CD4-positive, alpha-beta memory T cell (primary cell): ENCODE measurements at places on chromosomes 5 and 9. TPM values are rescaled to one million over a fixed set of nuclear protein-coding genes. Genes with fewer than 3 reads are reported as not detected.

PITX1 gene
- polyA plus RNA-seq = not detected

FBXW5 gene
- polyA plus RNA-seq = 98.6 TPM

SH2D3C gene
- polyA plus RNA-seq = 8.7 TPM

GRCh38 chr5:77180167-77181081 lies 30.1 kb upstream of the PDE8B start:
- H3K4me1 ChIP-seq = no peaks in the 10 kb centered on the region
- DNase-seq = no peak
- H3K4me3 ChIP-seq = no peak overlapping the region
- no peak overlapping the region for H3K27ac ChIP-seq

- peaks cover 30% of the 10 kb centered on the region for H3K4me1 ChIP-seq
- no peaks in the 10 kb centered on the region for H3K36me3 ChIP-seq
- H3K27ac ChIP-seq = no peak overlapping the region
- no peak overlapping the region for H3K4me3 ChIP-seq
Observed at GRCh38 chr9:105114964-105115728, 129.3 kb upstream of the SLC44A1 start.

DNA sequence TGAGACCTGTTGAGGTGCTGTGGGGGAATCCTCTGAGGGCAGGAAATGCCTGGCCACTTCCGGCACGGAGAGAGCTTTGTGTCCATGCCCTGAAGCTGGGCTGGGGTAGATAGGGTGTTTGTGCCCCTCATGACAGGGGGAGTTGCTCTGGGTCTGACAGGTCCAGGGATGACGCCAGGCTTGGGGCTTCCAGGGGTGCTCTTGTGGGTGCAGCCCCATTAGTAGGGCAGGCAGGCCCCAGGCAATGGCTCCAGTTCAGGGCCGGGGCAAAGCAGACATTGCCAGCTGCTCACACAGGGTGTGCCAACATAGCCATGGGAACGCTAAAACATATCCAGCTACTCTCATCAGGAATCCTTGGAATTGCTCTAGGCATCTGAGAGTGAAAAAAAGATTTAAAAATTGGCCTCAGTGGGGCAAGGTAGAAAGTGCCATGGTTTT lies 21.1 kb downstream of the PITX1 start:
- H3K4me3 ChIP-seq = no peak overlapping the region
- H3K27ac ChIP-seq = no peak overlapping the region
- no peaks in the 10 kb centered on the region for H3K4me1 ChIP-seq
- H3K27me3 ChIP-seq = no peaks in the 10 kb centered on the region
- H3K36me3 ChIP-seq = no peaks in the 10 kb centered on the region

DNA sequence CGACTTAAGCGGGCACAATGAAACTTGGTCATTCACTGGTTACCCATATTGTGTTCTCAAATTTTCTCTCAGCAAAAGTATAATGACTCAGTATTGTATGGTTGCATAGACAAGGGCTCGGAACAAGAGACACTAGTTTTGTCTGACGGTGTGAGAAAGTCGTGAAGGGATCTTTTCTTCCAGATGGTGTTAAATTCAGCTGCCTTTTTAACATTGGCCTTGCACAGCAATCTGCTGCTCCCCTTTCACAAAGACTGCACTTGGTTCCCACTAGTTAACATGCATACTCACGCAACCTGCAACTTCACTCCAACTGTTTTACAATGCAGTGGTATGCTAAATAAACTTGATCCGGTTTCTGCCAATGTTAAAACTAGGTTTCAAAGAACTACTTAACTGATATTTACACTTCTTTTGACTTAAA lies 219.2 kb downstream of the MEF2C start:
- H3K4me1 ChIP-seq = peaks cover 34% of the 10 kb centered on the region
- no peaks in the 10 kb centered on the region for H3K36me3 ChIP-seq
- DNase-seq = no peak
- no peak overlapping the region for H3K27ac ChIP-seq
- peaks cover 65% of the 10 kb centered on the region for H3K27me3 ChIP-seq

DNA sequence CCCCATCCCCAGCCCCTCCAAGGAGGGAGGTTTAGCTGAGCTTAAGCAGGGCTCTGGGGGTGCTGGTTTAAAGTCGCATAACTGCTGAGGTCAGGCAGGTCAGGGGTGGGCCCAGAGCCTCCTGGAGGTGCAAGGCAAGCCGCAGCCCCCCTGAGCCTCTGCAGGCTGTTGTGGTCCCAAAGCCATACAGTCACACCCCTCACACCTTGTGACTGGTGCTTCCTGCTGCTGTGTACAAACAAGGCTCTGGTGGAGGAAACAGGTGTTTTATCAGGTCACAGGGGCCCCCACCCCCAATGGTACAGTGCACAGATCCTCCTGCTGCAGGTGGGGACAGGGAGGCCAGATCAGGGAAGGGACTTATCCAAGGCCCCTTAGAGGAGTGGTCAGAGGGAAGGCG lies 8.0 kb downstream of the TCF7 start:
- DNase-seq = peak; percentile 72
- H3K4me1 ChIP-seq = peaks cover 97% of the 10 kb centered on the region
- H3K27me3 ChIP-seq = no peaks in the 10 kb centered on the region
- H3K4me3 ChIP-seq = peak overlapping the region; percentile 63

GRCh38 chr5:89105836-89106235 lies 222.9 kb upstream of the MEF2C start:
- H3K4me1 ChIP-seq = no peaks in the 10 kb centered on the region
- no peak overlapping the region for H3K4me3 ChIP-seq
- DNase-seq = no peak

DNA sequence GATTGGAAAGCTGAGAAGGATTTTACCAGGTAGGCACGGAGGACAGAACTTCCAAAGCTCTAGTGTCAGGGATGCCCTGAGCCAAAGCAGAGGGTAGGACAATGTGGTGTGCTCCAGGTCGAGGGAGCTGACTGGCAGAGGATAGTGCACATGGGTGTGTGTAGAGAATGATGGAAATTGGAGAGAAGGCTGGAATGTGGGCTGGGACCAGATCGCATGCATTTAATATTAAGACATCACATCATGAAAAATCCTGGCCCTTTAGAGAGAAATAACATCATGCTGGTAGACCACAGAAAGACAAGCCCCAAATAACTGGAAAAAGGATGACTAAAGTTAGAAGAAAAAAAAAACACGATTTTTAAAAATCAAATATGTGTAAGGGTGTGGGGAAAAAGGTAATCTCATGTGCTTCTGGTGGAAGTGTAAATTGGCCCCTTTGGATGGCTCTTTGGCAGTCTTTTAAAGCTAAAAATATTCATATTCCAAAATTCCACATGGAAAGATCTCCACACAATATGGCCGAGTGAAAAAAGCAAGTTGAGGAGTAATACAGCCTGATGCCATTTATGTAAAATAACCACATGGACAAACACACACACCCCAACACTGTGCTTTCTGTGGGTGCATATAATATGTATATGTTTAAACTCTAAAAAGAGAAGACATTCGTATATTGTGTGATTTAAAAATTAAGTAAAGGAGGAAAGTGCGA lies 67.0 kb upstream of the TGFBR1 start:
- H3K27me3 ChIP-seq = no peaks in the 10 kb centered on the region
- DNase-seq = no peak
- H3K4me3 ChIP-seq = no peak overlapping the region
- no peak overlapping the region for H3K27ac ChIP-seq
- no peaks in the 10 kb centered on the region for H3K36me3 ChIP-seq

GRCh38 chr5:76938177-76938576 lies 14.7 kb upstream of the CRHBP start:
- no peak overlapping the region for H3K4me3 ChIP-seq
- no peak for DNase-seq
- H3K4me1 ChIP-seq = no peaks in the 10 kb centered on the region

DNA sequence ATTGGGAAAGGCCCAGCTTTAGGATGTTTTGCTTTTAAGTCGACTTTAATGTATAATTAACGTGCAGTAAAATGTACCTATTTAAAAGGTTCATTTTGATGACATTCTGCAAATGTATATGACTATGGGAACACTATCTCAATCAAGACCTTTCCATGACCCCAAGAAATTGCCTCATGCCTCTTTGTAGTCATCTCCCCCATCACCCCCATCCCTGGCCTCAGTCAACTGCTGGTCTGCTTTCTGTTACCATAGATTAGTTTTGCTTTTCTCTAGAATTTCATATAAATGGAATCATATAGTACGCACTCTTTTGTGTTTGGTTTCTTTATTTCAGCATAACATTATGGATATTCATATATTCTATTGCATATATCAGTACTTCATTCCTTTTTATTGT lies 80.7 kb upstream of the C9orf72 start:
- no peaks in the 10 kb centered on the region for H3K27me3 ChIP-seq
- no peaks in the 10 kb centered on the region for H3K36me3 ChIP-seq

DNA sequence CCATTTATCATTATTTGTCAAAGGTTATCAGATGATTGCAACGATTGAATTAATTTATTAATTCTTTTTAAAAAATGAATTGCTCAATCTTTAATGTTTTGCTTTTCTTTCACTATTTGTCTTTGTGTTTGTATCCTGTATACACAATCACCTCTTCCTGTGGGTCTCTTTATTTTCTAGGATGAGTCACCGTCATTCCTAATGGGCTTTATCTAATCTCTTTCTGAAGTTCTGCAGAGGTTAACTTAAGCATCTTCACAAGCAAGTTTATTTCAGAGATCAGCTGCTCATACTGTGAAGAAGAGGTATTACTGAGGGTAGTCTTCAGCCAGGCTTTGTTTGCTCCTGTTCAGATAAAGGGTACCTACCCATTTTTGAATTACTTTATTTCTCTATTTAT lies 323.9 kb downstream of the NNT start:
- H3K27ac ChIP-seq = no peak overlapping the region
- no peak overlapping the region for H3K4me3 ChIP-seq
- no peak for DNase-seq

DNA sequence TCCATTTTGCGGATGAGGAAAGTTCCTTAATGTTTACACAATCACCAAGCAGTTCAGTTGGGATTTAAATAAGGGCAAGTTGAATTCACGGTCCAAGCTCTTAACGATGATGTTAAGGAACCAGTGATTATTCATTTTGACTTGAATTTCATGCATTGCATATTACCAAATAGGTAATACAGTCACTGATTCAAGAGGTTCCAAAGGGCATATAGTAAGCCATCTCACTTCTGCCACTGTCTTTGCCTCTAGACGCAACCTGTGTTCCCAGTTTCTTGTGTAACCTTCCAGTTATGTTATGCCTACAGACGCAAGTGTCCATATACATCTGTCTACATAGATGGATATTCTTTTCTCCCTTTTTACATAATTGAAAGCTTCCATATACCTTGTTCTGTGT lies 39.9 kb upstream of the EPB41L4B start:
- H3K4me1 ChIP-seq = no peaks in the 10 kb centered on the region
- no peak overlapping the region for H3K4me3 ChIP-seq
- H3K27me3 ChIP-seq = no peaks in the 10 kb centered on the region
- no peak for DNase-seq
- no peak overlapping the region for H3K27ac ChIP-seq
- no peaks in the 10 kb centered on the region for H3K36me3 ChIP-seq
